ENCODE measurements at places on chromosomes 7 and 10.

DNA sequence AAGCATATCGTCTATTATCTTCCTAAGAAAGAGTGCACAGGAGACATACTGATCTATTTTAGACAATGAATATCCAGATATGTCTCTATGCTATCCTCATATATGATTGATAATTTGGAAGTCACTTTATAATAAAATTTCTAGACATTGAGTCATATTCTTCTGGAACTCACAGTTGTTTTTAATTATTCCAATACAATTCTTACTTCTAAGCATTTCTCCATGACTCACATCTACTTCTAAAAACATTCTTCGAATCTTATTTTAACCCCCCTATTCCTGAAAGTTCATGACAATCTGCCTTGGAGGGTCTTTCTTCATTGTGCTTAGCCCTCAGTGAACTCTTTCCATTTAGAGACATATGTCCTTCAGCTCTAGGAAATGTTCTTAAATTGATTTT lies 368.1 kb downstream of the MDFIC start:
- DNase-seq: no peak

DNA sequence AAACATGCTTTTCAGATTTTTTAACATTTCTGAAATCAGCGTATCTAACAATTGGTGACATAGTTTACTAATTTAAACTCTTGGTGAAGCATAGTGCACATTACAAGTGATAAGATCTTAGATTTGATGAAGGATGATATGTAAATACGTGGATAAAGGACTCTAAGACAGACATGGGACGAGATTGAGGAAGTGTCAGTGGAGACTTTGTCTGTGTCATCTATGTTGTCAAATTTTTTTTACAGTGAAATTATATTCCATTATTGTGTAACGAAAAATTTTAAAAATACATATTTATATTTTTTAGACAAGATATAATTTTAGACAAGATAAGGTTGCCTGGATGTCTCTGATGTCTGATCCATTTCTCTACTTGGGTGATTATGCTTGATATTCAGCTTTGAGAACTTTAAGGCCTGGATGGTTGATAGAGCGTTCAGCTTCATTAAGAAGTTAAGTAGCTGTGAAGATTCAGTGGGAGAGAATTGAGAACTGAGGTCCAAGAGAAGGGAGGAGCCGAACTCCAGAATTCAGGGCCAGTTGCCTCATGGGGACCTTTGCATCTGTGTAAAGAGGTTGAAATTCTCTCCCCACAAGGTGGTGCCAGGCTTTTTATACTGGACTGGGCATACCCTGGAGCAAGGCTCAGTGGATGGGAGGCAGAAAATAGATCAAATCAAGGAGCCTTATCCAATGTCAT lies 62.7 kb downstream of the KAT6B start:
- no peak for DNase-seq

DNA sequence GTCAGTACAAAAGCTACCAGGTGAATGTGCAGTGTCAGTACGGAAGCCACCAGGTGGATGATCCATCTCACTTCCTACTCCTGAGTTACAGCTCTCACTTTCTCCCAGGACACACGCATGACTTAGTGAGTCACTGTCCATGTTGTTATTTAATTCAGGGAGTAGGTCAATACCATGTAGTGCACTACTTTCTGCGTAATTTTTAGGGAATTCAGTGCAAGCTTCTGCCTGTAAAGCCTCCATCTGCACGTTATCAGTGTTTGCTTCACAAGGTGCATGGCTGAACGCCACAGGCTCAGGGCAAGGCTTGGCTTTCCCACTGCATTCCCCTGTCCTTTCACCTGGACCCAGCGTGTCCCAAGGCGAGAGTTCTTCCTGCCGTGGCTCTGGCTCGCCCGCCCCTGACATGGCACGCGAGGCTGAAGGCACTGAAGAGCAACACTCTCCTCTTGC lies 59.5 kb downstream of the LARP4B start:
- DNase-seq: no peak

DNA sequence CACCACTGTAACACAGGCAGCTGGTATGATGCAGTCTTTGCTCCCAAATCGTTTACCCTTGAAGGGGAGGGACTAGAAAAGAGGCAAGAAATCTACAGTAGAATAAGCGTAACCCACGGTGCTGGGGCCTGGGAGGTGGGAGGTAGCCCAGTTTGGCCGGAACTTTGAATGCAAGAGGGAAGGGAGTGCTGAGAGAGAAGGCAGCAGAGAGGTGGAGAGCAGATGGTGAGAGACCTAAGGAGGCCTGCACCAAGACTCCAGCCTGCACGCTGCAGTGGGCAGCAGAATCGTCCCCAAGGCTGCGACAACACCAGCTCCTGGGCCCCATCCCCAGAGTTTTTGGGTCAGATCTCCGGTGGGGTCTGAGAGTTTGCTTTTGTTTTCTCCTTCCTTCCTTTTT lies 547.5 kb downstream of the GALNT17 start:
- no peak for DNase-seq

GRCh38 chr7:2629746-2630681 lies 1.8 kb upstream of the TTYH3 start:
- DNase-seq: no peak

DNA sequence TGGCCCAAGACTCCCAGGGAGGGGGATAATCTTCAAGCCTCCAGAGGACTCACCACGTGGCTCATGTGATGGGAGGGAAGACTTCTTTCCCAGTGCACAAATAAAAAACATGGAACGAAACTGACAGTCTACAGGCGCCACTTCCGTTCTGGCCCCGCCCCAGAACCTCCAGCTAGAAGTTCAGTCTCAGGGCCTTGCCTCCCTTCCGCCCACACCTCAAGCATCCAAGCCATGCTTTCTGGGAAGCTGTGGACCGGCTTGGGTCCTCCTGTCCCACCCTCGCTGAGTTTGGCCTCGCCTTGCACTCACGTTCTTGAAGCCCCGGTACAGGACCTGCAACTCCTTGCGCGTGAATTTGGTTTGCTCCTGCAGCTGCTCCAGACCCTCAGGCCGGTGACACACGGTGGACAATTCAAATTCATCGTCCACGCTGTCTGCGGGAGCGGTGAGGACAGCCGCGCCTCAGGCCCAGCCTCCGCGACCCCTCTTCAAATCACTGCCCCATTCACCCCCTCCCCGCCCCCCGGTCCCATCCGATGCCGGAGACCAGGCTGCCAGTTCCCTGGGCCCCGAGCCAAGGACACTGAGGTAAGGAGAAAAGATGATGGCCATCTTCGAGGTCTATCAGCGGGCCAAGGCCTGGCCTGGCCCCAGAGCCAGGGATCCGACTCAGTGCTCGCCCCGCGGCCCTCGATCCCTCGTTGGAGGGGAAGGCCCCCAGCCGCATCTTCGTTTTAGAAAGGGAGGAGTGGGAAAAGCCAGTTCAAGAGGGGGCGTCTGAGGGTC lies 10.7 kb upstream of the OGA start:
- DNase-seq: no peak
